ENCODE measurements at places on chromosomes 11 and 22.

GRCh38 chr11:115522302-115522701 is 18.1 kb upstream of the CADM1 start:
- no peak for DNase-seq

GRCh38 chr11:132528181-132528580 is 1004.1 kb downstream of the OPCML start:
- DNase-seq: no peak

- DNase-seq: no peak
Measured at GRCh38 chr11:83403691-83404389, 117.7 kb upstream of the CCDC90B start.

DNA sequence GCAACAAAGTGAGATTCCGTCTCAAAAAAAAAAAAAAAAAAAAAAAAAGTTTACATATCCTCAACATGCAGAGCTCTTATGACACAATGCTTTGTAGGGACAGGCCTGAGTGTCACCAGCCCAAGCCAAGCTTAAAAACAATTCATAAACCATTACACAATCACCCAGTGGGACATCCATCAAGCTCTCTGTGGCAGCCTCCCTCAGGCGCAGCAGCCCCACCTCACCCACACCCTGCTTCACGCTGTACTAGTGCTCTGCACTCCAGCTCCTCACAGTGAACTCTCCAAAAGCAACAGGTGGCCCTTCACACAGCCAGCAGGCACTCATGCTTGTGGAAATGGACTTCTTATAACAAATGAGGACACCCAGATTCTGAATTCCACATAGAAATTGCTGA is 3.5 kb upstream of the FOXRED2 start:
- peak; percentile 51 for DNase-seq

- no peak for DNase-seq
Measured at GRCh38 chr11:81802591-81802990, 931.1 kb downstream of the FAM181B start.

- no peak for DNase-seq
Measured at GRCh38 chr11:64910451-64911093, 6.4 kb downstream of the ATG2A start.

DNA sequence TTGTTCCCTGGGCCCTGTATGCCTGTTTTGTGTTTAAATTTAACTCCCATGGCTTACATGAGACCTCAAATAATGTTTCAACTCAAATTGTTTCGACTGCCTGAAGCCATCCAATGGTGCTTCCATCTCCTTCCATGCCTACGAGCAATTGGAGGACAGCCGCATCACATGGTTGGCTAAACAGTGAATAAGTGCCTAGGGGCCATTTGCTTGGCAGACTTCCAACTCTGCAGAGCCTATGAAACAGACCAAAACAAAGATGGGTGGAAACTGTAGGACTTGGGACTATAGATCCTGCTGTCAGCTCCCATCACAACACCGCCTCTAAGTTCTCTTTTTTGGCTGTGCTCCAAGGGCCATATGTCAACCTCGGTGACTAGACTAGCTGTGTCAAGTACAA is 84.1 kb downstream of the PARVA start:
- DNase-seq: no peak
